ENCODE measurements at places on chromosomes 2 and 18.
A peak's percentile ranks its signal among the peaks of the same experiment; 100 is the strongest.

DNA sequence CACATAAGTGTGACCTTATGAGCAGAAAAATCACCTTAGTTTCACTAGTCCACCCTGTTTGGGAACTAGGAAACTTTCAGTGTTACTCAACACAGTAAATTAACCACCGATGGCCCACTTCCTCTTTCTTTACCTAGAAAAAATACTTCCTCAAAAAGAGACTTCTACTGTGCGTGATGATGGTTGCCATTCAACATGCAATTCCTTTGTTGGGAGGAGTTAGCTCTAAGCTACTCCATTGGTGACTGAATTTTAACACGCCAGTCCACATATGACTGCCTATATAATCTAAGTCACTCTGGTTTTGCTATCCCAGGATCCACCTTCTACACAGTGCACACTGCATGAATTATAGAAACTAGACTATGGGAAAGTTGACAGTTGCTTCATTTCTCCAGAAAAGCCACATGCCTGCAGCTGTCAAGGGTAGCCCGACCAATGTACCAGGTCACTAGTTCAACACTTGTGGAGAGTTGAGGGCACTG is 47.8 kb upstream of the REG3G start:
- no peak for DNase-seq

DNA sequence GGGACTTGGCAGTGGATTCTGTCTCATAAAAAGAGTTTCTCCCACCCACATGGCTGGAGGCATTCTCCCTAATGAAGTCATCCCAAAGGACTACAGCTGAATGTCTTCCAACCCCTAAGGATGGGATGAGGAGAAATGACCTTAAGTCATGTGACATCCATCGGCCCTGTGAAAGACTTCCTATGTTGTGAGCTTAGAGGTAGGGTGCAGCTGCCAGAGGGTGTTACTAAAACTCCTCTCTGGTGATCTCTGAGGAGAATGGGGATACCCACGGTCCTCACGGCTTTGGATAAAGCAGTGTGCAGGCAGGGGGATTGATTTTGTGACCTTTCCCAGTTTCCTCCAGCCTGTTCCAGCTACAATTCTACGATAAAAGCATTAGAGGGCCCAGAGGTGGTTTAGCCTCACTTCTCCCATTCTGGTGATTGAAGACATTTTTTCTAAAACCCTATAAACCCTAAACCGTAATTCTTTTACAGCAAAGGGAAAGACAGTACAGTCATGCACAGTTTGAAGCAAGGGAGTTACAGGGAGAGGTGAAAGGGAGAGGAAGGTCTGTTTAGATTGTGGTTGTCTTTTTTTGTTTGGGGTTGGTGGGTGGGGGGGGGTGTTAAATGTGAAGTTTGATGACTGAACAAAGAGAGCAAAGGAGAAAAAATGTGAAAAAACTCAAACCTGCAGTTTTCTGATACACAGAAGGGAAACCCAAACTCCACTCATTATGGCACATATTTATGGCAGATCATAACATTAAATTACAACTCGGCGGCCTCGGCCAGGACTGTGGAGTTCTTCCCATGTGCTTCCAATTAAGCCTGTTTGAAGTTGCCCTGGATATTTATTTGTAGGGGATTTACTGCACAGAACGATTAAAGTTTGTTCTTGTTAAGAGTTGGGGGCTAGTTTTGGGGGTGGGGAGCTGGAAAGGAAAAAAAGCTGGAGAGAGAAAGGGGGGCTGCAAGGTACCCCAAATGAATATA is 26.6 kb upstream of the SLC14A2 start:
- DNase-seq = peak; percentile 81

- DNase-seq = no peak
Measured at GRCh38 chr2:7766978-7767565, 849.9 kb downstream of the RNF144A start.

DNA sequence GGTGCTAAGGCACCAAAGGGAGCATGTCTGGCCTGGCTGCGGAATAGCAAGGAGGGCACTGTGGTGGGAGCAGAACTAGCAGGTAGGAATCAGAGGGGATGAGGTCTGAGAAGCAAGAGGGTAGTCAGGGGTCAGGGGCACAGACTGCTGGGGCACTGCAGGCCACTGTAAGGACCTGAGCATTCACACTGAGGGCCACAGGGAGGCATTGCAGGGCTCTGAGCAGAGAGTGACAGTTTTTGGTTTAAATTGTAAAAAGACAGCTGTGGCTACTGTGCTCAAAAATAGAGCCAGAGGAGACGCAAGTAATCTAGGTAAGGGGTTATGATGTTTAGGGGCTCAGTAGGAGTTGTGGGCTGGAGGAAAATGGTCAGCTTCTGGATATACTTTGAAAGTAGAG is 41.5 kb downstream of the ARHGAP25 start:
- no peak for DNase-seq

- DNase-seq = no peak
Measured at GRCh38 chr2:114821055-114821454, 378.6 kb downstream of the DPP10 start.

DNA sequence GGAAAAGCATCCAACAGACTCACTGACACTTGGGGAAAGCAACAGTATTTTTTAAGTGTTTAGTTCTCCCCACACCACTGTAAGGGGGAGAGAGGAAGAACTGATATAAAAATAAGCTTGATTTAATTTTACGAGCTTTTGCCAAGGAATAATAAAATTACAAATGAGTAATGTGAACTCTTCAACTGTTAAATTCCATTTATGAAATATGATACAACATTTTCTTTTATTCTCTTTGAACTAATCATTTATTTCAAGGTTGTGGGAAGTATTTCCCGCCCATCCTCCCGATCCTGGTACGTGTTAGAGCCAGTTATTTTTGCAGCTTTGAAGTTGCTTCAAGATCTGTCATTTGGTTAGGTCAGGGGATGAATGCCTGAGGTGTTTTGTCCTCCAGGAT is 35.2 kb downstream of the WDPCP start:
- DNase-seq = peak; percentile 18

DNA sequence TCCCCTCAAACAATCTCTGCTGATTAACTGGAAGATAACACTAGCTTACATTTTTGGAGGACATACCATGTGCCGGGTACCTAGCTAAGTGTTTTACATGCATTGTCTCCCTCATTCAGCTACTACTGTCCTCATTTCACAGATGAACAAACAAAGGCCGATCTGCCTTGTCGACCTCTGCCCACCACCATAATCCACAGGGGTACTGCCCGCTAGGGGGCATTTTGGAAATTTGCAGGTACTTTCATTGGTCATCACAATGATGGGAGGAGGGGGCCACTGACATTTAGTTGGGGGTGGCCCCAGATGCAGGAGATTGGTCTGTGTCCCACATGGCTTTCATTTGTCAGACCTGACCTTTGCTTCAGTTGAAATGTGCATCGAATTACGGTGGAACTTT is 3.9 kb upstream of the TMEM163 start:
- no peak for DNase-seq

- no peak for DNase-seq
Measured at GRCh38 chr2:27288610-27289009, 6.4 kb downstream of the TRIM54 start.

DNA sequence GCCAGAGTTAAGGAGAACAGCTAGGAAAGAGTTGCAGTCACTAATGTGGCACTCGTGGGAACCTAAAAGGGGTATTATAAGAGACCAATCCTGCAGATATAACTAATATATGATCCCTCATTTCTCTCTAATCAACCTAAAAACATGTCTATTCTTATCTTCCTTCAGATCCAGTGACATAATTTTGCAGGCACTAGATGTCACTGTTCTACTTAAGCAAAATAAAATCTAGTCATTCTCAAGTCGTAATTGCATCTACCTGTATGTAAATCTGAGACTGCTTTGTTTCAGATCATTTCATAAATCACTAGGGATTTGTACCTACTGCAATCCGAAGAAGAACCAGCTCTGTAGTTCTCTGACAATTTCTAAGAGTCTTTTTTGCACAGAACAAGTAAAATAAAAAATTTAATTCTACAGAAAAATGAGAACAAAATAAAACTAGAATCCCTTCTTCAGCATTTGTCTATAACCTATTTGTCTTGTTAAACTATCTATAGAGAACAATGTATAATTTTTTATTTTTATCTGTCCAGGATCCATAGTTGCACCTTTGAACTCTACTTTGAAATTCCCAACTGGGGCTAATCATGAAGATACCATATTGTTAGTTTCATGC is 56.5 kb upstream of the ERBB4 start:
- DNase-seq = peak; percentile 37

DNA sequence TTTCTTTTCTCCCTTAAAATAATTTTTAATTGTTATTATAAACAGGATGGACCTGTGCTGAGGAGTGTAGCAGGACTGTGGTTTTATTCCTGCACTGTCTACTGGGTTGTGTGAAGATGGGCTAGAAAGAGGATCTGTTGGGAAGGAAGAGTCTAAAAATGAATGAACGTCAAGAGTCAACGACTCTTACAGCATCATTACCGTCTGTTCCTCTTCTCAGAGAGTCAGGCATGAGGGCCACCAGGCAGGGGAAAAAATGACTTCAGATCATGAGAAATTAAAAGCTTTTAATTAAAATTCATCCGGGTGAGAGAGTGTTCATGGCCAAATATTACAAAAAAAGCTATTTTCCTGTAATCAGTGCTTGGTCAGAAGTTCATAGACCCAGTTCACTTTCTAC is 32.6 kb downstream of the SRSF7 start:
- no peak for DNase-seq

- DNase-seq = no peak
Measured at GRCh38 chr18:34805878-34806351, 95.8 kb downstream of the DTNA start.

GRCh38 chr2:36582538-36582937 is 15.4 kb downstream of the FEZ2 start:
- no peak for DNase-seq

Data from EL (cell line).